AG20443 (cell line): ENCODE measurements at places on chromosomes 2 and 18.

DNA sequence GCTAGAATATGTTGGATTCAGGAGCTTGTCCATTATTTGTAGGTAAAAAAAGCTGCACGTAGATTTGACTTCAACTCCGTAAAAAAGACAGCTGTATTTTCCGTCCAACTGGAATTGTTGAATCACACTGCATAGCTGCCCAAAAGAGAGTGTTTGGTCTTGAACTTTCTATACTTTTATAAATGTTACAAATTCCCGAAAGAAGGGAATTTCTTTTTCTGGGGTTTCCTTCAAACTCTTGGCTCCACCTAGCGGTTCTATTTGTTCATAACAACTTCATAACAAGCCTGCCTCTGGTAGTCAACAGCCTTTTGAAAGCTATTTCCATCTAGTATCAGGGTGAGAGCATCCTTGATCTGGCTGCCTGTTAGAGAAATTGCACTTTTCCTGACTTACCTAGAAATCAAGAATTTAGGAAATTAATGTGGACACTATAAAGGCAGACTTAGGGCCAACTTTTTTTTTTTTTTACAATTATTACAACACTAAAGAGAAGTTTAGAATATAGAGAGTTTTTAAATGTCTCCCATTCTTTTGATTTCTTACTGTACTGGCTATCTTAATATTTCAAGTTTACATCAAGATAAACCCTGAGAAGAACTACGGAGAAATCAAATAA, 48.1 kb downstream of the TMEM185B start:
- peak; percentile 76 for DNase-seq

GRCh38 chr18:9898792-9899549, 13.2 kb downstream of the TXNDC2 start:
- peak; percentile 34 for DNase-seq

GRCh38 chr18:70384181-70384790, 95.4 kb downstream of the SOCS6 start:
- DNase-seq, result peak; percentile 72

DNA sequence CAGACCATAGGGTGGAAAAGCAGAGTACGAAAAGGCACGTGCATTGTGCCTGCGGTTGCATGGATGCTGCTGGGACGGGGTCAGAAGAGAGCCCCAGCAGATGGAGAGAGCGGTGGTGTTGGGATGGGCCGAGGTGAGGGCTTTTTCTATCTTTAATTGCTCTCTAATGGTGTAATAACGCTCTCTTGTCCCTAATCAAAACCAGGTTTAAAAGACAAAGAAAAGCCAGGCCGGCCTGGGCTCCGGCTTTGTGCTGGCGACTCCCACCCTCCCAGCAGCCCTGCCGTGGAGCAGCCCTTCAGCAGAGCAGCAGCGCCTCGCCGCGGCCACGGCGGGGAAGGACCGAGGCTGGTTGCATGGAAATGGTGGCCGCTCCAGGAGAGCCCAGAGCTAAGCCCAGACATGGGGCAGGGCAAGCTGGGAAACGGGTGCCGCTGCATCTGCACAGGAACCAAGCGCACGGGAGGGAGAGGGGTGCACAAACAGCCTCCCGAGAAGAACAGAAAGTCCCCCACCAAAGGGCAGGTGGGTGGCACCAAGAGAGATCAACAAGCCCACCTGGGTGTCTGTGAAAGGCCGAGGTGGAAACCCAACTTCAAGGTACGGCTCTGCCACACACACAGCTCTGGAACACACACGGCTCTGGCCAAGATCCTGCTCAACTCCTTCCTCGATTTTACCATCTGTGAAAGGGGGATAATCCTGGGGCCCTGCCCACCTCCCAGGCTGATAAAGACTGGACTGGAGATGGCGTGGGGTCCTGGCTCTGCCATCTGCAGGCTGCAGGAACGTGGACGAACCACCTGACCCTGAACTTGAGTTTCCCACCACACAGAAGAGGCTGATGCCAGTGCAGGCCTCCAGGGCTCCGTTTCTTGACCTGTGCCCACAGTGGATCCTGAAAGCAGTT, 15.0 kb downstream of the HS1BP3 start:
- DNase-seq, result peak; percentile 95

- DNase-seq, result no peak
These were observed 8.1 kb downstream of the SUPT7L start for GRCh38 chr2:27655155-27655951.

GRCh38 chr2:232415736-232416520, 9.3 kb downstream of the ALPG start:
- DNase-seq, result no peak
